ENCODE measurements at places on chromosomes 12 and 14.

DNA sequence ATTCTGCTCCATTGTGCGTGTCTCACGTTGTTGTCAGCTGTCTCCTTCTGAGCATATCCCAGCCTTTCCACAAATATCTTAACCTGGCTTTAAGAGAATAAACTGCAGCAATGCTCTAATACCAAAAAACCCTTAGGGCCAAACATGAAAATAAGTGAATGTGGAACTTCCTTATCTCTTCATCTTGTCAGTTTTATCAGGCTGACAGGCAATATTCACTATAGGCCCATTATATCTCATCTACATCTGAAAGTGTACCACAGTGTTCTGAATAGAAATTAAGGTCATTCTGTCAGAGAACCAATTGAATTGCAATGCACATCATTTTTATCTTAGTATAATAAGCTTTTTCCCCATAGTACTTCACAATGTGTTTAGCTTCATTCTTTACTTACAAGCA lies 933.1 kb upstream of the FBXO33 start:
- DNase-seq = peak; percentile 6

DNA sequence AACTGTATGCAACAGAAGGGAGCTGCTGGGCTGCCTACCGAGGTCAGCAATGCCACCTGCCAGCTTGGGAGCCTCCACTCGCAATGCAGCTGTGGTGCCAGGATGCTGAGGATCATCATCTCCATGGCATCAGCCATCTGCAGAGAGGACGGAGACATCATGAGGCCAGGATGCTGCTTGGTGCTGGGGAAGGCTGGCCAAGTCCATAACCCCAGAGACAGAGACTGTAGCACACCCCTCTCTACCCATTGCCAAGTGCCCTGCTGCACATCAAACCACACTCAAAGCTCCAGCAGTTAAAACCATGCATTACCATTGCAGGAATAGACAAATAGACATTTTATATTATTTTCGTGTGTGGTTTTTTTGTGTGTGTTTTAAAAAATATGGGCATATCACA lies 43.5 kb downstream of the SVOP start:
- DNase-seq = no peak

DNA sequence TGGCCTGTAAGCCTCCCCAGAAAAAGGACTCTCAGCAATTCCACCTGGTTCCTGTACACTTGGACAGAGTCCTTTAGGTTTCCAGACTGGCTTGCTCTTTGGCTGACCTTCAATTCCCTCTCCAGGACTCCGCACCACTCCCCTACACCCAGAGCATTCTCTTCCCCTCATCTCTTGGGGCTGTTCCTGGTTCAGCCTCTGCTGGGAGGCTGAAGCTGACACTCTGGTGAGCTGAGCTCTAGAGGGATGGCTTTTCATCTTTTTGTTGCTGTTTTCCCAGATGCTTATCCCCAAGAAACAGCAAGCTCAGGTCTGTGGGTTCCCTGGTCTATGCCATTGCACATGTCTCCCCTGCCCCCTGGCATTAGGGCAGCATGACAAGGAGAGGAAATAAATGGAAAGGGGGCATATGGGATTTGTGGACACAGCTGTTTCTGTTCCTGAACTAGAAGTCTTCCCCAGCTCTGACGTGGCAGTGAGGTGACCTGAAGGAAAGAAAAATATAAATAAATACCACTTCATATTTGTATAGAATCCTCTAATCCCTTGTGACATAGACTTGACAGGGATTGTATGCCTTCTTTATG lies 1.3 kb downstream of the RNASE7 start:
- no peak for DNase-seq

DNA sequence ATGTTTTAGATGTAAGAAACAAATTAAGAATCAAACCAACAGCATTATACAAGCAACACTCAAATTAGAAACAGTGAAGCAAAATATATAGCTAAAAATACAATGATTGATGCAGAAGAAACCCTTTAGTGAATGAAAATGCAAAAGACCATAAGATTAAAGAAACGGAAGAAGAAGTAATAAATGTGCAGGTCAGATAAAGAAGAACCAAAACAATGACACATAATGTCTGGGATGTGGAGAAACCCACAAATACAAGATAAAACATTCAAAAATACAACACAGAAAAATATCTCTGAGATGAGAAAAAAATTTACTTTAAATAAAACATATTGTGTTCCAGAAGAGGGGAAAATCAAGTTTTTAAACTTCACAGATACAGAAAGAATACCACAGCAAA lies 73.4 kb upstream of the AVPR1A start:
- DNase-seq = no peak

DNA sequence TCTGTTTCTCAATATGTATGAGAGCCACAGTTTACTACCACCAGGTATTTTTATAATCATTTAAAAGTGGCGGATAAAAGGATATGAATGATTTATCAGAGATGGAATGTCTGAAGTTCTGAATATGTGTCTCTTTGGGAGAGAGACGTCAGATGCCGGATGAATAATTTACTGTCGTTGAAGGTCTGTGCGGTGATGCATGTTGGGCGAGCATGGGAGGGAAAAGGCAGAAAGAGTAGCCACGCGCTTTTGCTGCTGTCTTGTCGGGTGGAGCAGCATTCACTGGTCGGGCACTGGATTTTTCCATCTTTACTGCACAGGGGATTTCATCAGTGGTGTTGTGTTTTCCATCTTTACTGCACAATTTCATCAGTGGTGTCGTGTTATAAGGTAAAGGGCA lies 65.6 kb downstream of the SYNE2 start:
- DNase-seq = no peak

DNA sequence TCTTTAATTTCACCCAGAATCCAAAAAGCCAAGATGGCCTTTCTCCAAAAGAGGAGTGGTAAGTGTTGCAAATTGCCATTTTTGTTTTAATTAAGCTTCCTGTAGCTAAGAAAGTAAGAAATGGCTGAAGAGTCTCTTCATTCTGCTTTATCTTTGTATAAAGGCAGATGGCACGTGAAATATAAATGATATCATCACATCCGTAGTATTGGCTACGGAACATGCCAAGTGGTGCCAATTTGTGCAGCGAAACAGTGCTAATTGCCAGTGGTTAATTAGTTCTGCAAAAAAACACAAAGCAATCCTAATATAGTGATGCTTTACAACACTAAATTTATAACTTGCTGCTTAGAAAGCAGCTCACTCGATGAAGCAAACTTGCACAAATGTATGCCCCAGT lies 29.4 kb downstream of the PLEKHG7 start:
- DNase-seq = no peak

DNA sequence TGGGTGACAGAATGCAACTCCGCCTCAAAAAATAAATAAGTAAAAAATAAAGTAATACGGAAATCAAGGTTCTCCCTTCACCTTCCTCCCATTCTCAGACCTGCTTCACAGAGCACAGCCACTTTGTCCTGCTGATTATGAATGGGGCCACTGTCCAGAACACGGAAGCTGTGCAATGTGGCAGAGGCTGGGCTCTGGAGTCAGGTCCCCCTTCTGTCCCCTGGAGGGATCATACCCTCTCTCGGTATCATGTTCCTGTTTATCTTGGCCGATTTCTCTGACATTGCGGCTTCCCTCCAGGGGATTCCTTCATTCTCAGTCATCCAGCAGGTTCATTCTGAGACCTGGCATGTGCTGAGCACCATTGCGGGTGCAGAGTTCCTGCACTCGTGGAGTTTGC lies 11.3 kb downstream of the PPP2R5C start:
- no peak for DNase-seq

- DNase-seq = no peak
Measured at GRCh38 chr14:22210906-22211305, 378.1 kb downstream of the DAD1 start.

DNA sequence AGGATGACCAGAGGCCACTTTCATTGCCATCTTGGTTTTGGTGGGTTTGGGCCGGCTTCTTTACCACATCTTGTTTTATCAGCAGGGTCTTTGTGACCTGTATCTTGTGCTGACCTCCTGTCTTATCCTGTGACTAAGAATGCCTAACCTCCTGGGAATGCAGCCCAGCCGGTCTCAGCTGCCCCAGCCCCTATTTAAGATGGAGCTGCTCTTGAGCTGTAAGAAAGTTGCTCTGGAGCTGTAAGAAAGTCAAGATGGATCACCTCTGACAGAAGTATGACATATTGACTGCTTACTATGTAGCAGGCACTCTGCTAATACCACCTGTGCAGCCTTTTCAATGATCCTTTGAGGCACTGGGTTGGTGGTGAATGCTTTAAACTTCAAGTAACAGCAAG lies 52.1 kb downstream of the RIN3 start:
- DNase-seq = no peak

- DNase-seq = no peak
Measured at GRCh38 chr12:102454808-102455760, 25.3 kb downstream of the IGF1 start.

- no peak for DNase-seq
Measured at GRCh38 chr14:33987565-33988080, 36.7 kb upstream of the EGLN3 start.

DNA sequence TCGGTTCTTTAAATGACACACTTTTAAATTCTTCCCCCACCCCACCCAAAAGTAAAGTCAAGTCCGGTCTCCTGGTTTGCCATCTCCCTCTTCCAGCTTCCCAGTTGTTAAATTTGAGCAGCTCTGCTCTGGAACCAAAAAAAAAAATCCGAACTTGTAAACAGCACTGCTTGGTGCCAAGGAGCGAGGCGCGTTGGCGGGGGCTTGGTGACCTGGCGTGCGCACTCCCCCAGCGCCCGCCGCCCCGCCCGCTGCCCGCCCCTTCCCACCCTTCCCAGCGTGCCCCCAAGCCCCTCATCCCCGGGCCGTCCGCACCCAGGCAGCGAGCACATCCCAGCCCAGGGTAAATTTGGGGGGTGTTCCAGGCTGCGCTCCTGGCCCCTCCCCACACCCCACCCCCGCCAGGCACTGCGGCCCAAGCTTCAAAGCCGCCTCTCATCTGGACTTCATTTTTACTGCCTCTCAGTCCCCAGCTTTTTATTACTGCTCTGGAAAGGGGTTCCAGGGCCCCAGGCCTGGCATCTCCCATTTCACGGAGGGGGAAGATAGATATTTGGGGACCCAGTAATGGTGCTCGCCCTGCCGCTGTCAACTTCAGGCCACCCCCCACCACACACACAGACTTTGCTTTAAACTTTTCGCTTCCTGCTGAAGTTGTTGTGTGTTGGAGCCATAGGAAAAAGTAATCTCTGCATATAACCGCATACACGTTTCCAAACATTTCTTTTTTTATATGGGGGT lies 11.7 kb upstream of the ITGB7 start:
- no peak for DNase-seq

- no peak for DNase-seq
Measured at GRCh38 chr12:18955594-18955993, 173.9 kb upstream of the PLEKHA5 start.

DNA sequence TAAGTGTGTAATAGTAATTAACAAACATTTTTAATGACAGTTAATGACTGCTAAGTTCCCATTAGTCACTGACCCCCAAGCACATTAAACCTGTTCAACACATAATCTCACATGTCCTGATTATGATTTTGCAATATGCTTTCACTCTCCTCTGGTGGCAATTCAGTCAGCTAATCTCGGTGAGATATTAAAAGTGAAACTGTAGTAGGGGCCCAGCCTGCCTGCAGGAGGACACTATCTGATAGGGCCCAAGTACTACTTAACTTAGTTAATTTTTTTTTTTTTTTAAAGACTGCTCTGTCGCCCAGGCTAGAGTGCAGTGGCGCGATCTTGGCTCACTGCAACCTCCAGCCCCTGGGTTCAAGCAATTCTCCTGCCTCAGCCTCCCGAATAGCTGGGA lies 48.8 kb downstream of the CIT start:
- no peak for DNase-seq

GRCh38 chr14:98234208-98234607 lies 1037.8 kb downstream of the BCL11B start:
- DNase-seq = no peak
